ENCODE measurements at places on chromosomes 5 and 9.

DNA sequence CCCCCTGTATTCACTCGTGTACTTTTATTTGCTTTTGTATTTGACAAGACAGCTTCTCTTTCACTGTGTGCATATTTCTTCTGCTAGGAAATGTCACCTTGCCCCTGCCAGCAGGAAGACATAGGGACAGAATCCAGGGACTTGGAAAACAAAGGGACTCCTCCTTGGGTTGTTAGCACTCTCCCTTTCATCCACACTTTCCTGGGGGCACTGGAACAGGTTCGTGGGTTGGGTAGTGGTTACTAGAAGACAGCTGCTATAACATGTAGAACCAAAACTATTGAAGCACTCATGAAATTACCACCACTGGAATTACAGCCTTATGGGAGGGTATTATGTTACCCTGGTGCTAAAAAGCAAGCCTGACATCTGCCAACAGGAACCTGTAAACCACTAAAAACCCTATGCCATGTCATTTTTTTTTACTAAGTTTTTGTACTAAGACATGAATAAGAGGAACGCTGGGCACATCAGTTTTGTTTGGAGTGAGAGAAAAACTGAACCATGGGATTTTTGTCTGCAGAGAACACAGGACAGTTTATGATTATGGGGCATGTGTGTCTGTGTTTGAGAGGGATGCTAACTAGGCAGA lies 4.7 kb upstream of the CCL28 start:
- DNase-seq = no peak

- DNase-seq = no peak
Observed at GRCh38 chr5:149779124-149779465, 49.0 kb downstream of the PPARGC1B start.

DNA sequence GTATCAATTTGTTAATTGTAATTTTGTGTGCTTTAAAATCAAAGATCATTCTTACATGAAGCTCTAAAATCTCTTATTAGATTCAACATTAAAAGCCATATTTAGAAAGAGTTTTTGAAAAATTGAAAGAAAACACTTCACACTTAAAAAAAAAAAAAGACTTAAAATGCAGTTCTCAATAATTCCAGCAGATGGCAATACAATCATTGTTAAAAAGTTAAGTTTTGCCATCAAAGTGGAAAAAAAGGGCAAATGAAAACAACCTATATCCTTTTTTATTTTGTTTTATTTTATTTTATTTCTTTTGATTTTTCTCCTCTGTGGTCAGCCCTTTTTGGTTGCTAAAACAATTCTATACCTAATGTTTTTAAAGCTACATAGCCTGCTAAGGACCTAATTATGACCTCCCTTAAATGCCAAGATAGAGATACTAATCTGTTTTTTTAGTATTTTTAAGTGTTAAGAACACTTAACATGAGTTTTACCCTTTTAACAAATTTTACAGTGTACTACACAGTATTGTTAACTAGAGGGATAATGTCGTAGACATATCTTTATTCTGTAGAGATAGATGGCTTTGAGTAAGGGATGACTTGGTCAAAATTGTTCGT lies 154.2 kb upstream of the DAB2 start:
- DNase-seq = no peak

GRCh38 chr9:88303721-88304451 lies 84.4 kb upstream of the SPIN1 start:
- DNase-seq = peak; percentile 47

DNA sequence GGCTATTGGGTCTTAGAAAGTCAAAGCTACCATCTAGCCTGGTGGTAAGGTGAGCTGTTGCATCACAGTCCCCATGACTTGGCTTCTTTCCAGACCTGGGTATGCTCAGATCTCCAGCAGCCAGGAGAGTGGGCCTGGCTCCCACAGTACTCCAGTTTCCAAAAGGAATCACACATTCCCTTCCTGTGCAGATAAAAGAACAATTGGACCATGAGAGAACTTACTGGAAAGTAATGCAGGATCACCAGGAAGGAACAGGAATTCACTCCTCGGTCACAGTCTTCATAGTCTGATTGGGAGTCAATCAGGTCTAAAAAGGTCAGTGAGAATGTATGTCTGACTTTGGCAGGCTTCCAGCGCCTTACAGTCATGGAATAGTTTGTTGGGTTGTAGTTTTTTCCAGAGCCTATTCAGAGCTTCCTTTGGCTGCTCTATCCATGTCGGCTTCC lies 47.8 kb upstream of the CD180 start:
- DNase-seq = no peak

Measured in stimulated activated CD4-positive, alpha-beta T cell treated with anti-CD3 and anti-CD28 coated beads, Interleukin-4, amount 100 ng/mL, for 48 hours (primary cell).